Fibroblast of skin of abdomen (primary cell): ENCODE measurements at places on chromosomes 11 and 22.

- no peak for DNase-seq
Observed at GRCh38 chr22:17823964-17824363, 49.7 kb upstream of the BID start.

DNA sequence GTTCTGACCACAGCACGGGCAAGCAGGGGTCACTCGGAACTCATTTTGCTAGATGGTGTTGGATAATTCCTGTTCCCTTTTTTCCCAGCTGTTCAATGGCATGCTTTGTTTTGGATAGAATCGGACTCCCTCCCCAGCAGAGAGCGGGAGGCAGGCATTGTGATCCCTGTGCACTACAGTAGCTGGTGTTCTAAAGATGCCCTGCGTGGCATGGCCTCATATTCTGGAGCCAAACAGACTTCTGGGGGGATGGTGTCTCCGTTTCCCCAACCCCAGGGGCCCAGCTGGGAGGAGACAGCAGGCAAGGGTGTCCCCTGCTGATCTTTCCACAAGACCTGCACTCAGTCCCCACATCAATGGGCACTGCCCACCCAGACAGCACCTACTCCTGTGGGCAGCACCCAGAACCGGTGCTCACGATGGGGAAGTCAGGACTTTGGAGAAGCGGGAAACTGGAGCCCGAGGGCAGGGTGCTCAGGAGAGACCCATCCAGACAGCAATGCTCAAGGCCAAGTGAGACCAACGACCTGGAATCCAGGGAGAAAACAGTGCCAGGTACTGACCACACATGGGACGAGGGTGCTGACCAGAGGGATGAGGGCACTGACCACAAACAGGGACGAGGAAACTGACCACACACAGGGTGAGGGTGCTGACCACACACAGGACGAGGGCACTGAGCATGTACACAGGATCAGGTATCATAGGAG is 934.9 kb downstream of the BRD1 start:
- no peak for DNase-seq

- no peak for DNase-seq
Observed at GRCh38 chr11:2961080-2961479, 31.0 kb downstream of the NAP1L4 start.

DNA sequence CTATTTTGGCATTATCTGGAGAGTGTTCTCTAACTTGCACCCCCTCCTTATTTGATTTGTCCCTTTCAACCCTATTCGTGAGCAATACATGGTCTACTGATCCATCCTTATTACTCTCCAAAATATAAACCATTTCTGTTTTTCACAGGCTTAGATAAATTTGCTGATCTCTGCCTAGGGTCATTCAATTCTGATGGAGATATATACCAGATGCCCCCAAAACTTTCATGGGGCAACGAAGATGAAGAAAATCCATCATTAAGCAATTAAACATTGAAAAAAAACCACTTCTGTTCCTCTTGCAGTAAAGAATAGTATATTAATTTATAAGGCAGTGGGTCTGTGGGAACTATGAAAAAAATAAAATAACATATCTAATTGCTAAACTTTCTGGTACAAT is 313.4 kb downstream of the CASP12 start:
- DNase-seq = no peak

DNA sequence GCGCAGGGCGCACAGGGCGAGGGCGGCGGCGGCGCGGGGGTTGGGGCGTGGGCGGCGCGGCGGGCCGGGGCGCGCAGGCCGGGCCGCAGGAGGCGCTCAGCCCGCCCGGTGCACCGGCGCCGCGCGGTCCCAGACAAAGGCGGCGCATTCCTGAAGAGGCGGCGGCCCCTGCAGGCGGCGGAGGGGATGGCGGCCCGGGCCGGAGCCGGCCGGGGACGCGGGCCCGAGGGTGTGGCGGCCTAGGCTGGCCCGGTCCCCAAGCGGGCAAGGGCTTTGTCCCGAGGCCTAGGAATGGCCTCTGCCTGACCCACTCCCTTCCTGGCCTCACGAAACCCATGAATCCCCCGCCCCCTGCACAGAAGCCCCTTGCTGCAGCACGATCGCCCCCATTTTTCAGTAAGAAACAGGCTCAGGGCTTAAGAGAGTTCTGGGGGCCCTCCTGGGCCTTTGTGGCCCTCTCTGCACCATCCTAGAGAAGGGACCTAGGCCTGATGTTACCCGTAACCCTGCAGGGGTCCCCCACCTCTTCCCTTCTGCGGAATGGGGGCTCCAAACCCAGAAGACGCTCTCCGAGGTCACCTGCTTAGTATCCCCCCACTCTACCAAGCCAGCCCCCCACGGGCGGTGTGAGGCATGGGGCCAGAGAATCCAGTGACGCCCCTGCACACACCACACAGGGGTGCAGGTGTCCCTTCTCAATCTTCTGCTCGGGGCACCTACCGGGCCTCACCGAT is at the start of gene RTN4R:
Gene RTN4R (minus strand): TSS at position 40 of the 734 bp plus-strand sequence. CDS start 226 bp downstream, outside the sequence.
- DNase-seq = peak; percentile 42

DNA sequence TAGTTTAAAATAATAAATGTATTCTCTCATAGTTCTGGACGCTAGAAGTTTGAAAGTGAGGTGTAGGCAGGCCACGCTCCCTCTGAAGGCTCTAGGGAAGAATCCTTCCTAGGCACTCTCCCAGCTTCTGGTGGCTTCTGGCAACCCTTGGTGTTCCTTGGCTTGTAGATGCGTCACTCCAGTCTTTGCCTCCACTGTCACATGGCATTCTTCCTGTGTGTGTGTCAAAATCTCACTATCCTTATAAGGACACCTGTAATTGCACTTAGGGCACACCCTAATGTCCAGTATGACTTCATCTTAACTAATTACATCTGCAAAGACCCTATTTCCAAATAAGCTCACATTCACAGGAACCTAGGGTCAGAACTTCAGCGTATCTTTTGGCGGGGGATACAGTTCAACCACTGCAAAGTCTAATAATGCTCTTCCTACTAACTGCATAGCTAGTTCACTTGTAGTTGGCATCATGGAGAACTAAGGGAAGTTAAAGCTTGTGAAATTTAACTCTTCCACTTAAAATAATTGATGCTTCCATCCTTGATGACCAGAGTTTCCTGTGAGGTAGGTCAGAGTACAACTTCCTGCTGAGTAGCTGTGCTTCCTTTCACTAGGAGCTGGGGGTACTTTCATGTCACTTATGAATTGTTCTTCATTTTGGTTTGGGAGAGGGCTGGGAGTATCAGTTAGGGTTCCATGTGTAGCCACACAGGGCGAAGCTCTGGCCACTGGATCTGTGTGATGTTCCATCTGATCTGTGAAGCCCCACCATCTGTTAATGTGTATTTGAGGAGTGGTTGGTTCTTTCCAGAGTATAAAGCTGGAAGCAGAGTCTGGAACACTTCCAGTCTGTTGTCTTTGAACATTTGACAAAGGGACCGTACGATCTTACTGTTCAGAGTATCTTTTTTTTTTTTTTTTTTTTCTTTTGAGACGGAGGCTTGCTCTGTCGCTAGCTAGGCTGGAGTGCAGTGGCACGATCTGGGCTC is 10.5 kb downstream of the YWHAH start:
- DNase-seq = no peak

DNA sequence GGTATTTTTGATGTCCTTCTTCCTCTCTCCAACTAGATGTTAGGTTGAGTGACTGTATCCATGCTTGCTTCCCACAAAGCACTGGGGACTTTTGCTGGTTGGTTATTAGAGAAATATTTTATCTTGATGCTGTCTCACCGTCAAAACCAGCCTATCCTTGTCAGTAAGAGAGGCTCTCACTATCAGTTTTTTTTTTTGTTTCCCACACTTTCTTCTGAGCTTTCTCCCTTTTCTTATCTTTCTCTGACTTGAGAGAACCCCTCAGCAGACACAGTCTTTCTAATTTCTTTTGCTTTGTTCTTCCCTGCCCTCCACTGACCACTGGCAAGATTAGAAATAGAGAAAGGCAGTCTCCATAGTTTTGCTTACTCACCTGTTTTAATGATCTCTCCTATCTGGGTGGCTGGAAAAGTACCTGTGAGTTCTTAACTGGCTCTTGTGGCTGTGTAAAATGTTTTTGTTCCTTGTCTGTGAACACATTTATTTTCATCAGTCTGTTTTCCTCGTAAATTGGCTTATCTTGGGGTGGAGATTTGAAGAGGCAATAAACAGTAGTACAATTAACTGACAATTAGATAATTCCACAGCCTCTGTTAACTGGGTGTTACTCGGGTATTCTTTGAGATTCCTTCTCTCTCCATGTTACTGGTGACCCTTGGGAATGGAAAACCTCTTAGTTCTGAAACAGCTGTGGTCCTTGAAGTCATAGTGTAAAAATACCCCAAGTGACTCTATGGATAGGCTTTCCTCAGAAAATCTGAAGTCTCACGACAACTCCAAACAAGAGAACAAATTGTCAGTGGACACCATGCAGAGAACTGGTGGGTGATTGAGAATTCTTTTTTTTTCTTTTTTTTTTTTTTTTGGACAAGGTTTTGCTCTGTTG is at the start of gene NXPE1:
Gene NXPE1 (minus strand): TSS at position 457 of the 886 bp plus-strand sequence. CDS start 8,680 bp downstream, outside the sequence.
- DNase-seq = no peak

- no peak for DNase-seq
Observed at GRCh38 chr22:49451070-49451840, 376.4 kb downstream of the BRD1 start.

DNA sequence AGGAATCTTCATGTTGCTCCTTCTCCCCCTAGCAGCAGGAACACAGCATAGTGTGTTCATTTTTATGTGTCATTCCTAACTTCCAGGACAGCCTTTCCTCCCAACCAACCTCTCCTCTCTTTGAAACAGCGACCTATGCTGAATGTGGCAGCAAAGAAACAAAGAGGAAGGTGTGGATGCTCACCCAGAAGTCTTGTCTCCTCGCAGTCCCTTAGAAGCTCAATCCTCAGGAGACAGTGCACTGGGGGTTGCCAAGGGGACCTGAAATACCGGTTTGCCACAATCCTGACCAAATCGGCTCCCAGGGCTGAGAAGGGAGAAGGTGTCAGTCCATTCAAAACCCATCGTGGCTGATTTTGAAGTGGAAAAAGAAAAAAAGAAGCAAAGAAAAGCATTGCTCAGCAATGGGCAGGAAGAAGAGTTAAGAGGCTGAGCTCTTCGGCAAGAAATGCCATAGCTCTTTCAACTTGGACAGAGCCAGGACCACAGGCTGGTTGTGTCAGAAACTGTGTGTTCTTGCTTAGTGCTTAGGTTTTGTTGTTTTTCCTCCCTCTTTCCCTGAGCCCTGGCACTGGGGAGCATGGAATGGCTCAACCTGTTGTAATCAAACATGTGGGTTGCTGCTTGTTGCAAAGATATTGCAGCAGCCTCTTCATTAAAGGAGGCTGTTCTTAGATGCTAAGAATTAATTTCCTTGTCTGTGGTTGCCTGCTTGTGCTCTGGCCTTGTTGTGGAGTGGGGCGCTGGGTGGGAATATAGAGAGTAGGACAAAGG is 30.4 kb upstream of the TENM4 start:
- DNase-seq = no peak

DNA sequence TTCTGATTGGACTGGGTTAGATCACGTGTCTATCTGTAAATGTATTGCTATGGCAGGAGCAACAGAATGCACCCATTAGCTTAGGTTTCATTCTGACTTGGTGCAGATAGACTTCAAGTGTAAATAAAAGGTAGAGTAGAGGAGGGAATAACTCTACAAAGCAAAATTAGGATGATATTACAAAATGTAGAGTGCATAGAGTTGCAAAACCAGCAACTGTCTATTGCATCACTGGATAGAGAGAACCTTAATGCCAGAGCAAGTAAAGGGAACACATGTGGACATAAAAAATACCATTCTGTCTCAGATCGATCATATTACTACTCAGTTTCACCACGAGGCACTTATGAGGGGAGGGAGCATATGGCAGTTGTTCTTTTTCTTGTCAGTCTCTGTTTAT is 22.0 kb upstream of the CAT start:
- peak; percentile 9 for DNase-seq

DNA sequence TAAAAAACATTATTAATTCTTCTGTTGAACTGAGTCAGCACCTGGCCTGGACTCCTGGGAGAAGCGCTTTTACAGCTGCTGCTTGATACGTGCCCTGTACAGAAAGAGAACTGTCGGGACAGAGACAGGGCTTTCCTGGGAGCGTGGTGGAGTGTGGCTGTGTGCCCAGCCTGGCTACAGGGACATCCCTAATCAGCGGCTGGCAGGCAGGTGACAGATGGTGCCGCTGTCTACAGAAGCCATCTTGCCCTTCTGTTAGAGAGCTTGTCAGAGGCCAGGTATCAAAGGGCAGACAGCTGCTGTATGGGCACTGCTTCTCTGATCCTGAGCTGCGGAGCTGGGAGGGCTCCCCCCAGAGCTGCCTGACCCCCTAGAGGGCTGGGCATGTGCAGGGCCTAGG is 361.8 kb downstream of the TENM4 start:
- no peak for DNase-seq

DNA sequence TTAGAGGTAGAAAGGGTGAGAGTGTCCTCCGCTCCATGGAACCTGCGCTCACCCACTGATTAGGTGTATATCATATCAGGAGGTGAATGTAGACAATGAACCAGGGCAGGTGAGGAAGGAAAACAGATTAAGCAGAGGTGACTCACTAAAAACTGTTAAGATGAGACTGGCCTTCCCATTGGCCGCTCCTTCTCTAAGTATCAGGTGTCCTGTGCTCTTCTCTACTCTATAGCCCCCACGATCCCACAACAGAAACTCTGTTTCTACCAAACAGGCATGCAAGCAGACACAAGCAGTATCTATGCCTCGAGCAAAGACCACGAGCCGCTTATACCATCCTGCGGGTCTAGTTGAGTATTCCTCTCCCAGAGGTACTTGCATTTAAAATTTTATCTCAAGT is 103.1 kb downstream of the SNX19 start:
- DNase-seq = no peak

GRCh38 chr22:31852691-31853421 is 91.5 kb upstream of the YWHAH start:
- DNase-seq = peak; percentile 10

DNA sequence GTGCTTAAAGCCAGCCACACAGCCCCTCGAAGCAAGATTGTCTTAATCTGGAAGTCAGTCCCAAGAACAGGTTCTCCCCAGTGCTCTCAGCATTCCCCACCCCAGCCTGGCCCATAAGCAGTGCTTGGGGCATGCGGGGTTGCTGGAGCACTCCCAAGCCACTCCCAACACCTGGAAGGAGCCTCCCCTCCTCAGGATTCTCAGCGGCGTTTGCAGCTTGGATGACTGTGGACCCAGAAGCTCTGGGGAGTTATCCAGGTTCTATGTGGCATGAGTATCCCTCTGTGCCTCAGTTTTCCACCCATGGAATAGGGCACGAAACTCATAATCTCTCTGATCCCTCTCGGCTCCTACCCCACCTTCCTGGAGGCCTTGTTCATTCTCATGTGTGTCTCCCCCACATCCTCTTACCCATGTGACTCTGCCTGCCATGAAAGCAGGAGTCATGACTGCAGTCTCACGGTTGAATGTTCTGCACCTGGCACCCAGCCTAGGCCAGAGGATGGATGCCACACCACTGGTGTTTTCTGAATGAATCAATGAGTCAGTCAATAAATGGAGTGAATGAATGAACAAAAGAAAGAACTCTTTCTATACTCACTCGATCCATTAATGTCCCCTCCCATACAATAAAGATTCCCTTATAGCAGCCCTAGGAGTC is 33.4 kb upstream of the WNT7B start:
- peak; percentile 53 for DNase-seq

- peak; percentile 70 for DNase-seq
Observed at GRCh38 chr11:46369458-46370152, 11.9 kb upstream of the MDK start.

GRCh38 chr11:29629286-29629685 is 387.5 kb downstream of the KCNA4 start:
- DNase-seq = peak; percentile 17
